ENCODE measurements at places on chromosomes 7 and 10.

- DNase-seq, result no peak
These were observed 36.8 kb downstream of the CTBP2 start for GRCh38 chr10:125123476-125124114.

GRCh38 chr7:75842836-75843446, 29.3 kb upstream of the CCL24 start:
- peak; percentile 53 for DNase-seq

DNA sequence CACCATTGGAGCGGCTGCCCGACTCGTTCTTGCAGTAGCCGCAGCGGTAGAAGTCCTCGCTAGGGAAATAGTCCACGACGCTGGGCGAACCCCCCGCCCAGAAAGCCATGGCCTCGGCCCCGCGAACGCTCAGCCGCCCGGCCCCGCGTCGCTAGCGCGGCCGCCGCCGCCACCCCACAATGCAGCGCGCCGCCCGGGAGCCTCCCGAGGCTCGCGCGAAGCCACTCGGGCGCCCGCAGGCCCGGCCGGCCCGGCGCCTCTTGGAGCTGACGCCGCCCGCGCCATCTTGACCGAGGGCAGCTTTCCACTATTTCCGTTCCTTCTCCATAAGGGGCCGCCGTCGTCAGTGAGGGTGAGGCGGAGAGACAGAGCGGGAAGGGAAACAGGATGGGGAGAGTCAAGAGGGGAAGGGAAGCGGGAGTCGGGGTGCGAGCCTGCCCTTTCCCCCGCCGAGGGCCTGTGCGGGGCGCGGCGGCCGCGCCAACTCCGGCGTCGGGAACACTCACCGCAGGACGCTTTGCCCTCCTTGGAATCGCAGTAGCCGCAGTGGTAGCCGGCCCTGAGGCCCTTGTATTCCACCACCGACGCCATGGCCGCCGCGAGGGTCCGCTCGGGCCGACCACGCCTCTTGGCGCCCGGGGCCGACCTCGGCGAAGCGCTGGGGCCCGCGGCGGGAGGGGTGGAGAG, at the start of gene ATE1:
Gene ATE1 (minus strand): TSS at position 191 of the 687 bp plus-strand sequence. CDS start 82 bp downstream, at position 109.
- peak; percentile 86 for DNase-seq

- no peak for DNase-seq
These were observed 1.3 kb upstream of the PIP start for GRCh38 chr7:143130541-143130940.

DNA sequence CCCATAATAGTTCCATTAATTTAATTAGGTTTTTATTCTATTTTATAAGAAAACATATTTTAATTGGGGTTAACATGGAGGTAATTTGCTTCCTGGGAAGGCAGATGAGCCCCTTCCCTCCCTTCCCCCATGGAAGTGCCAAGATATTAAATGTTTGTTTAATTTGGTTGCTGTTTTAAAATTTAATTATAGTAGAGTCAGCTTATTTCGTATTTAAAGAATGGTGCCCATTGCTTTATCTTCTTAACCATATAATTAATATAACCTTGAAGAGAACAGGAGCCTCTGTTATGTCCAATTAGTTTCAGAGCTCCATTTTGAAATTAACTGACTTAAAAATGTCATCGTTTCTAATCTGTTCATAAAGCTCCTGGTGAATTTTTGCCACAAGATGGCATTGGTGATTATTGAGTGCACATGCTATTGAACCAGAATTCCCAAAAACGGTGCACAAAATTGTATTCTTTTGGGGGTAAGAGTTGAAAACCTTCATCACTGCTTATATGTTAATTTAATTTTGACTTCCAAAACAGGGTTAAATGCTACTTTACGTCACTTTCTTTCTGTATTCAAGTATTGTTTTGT, 26.0 kb downstream of the KLHDC10 start:
- no peak for DNase-seq

DNA sequence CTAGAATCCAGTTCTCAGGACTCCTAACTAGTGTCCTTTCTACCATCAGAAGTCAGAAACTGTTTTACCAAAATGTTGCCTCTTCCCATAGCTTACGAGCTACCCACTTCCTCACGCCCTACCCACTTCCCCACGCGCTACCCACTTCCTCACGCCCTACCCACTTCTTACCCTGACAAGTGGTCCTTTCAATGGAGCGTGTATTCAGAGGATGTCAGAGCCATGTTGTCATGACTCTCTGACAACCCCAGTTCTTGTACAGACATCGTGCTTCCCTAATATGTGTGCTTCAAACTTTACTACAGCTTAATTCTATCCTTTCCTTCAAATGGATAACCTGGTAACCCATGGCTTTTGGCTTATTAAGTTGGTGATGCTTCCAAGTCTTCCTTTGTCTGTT, 84.8 kb upstream of the PHF14 start:
- peak; percentile 17 for DNase-seq

Data from CD4-positive, alpha-beta T cell treated with Interleukin-1 beta for 1 hour (primary cell).